ENCODE measurements at places on chromosomes 3 and 15.

- DNase-seq = no peak
Measured at GRCh38 chr15:44541282-44541958, 4.5 kb downstream of the EIF3J start.

DNA sequence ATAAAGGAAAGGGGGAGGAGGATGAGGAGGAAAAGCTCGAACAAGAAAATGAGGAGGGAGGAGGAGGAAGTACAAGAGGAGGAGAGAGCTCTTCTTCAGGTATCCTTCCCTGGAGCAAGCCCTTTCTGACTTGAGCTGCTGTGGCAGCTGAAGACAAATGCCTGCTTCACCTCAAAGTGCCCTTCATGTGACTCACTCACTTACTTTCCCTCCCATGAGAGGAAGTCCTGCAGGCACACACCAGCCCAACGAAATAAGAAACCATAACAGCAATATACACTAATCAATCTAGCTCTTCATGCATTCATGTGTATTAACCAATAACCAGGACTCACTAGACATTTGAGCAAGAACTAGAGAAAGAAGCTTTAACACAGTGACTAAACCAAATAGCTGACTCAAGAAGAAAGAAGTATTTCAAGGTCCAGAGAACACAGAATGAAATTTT lies 251.9 kb downstream of the IGSF11 start:
- DNase-seq = no peak

DNA sequence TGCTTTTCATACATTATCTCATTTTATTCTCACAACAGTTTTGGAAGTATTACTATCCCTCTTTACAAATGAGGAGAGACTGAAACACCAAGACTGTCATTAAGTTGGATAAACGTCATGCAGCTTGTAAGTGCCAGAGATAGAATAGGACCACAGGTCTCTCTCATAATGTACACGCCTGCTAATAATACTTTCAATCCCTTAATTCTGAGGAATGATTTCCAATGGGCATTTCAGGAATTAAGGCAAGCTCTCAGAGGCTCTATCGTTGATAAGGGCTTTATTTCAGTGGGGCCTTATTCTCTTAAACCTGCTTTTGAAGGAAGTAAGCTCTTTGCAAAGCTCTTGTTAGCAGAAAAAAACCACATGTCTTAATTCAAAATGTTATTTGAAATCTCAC lies 229.1 kb downstream of the NFKBIZ start:
- no peak for DNase-seq

GRCh38 chr3:23650371-23651140 lies 155.2 kb upstream of the UBE2E1 start:
- no peak for DNase-seq

DNA sequence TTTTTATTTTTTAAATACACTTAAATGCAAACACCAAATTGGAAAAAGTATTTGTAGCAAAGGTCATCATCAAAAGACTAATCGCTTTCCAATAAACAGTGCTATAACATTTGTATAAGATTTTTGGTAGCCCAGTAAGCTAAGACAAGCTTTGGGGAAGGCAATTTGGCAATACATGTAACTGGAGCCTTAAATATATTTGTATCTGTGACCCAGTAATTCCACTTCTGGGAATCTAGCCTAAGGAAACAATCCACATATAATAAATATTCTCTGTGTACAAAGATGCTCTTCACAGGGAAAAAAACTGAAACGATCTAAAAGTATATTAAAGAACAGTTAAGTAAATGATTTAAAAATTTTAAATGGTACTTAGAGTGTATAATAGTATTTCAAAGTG lies 65.5 kb upstream of the TJP1 start:
- DNase-seq = no peak

DNA sequence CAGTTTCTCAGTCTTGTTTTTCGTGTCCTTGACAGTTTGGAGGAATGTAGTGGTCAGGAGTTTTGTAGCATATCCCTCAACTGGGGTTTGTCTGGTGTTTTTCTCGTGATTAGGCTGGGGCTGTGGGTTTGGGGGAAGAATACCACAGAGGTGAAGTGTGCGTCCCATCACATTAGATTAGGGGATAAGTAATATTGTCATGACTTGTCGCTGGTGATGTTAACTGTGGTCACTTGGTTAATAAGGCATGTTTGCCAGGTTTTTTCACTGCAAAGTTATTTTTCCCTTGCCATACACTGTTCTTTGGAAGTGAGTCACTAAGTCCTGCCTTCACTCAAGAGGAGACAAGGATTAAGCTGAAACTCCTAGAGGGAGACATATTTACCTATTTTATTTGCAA lies 39.1 kb downstream of the PAK2 start:
- no peak for DNase-seq

DNA sequence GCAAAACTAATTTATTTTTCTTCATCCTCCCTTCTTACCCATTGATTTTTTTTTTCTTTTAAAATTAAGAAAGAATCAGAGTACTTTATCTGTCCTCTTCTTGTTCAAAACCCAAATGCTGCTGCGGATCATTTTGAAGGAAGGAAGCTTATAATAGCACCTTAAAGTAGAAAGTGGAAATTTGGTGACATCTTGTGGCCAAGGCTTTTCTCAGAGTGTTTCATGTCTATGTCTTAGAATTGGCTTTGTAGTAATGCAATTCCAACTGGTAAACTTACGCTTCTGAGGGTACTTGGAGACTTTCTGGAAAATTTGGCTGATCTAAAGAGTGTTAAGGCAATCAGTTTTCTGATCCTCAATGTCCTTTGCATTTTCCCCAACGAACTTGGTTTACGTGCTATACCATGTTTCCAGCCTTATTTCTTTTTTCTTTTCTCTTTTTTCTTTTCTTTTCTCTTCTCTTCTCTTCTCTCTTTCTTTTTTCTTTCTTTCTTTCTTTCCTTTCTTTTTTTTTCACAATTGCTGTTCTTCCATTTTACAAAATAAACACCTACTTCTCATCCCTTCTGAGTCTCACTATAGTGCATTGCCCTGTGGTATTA lies 30.7 kb downstream of the C3orf38 start:
- DNase-seq = no peak

DNA sequence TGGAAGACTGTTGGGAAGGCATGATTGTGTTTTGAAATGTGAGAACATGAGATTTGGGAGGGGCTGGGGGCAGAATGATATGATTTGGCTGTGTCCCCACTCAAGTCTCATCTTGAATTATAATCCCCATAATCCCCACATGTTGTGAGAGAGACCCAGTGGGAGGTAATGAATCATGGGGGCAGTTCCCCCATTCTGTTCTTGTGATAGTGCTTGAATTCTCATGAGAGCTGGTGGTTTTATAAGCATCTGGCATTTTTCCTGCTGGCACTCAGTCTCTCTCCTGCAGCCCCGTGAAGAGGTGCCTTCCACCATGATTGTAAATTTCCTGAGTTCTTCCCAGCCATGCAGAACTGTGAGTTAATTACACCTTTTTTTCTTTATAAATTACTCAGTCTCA lies 430.5 kb downstream of the OTOL1 start:
- DNase-seq = no peak

- DNase-seq = no peak
Measured at GRCh38 chr3:65811086-65811761, 227.5 kb downstream of the MAGI1 start.

DNA sequence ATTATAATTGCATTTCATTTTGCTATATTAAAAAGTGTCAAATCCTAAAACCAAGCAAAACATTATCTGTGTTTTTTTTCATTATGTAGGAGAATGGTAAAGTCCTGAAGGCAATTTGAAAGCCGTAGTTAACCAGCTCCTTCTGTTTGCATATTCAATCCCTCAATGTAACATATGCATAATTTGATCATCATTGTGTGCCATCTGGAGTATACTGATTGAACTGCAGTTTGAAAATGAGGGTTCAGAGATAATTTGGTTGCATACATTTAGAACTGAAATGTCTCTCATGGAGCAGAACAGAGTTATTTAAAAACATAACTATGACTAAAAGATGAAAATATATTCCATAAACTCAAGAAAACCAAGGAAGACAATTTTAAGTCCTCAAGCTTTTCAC lies 518.6 kb downstream of the GBE1 start:
- DNase-seq = no peak

DNA sequence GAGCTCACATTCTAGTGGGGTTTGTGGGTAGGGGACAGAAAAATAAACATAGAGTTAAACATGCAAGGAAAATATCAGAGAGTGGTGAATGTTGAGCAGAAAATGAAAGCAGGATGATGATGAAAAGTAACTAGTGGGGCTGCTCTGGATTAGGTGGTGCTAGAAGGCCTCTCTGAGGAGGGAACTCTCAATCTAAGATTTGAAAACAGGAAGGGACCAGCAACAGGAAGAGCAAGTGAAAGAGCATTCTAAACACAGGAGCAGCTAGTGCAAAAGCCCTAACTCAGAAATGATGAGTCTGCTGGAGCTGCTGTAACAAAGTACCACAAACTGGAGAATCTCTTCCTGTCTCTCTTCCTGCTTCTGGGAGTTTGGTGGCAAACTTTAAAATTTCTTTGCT lies 468.6 kb upstream of the AGTR1 start:
- no peak for DNase-seq

DNA sequence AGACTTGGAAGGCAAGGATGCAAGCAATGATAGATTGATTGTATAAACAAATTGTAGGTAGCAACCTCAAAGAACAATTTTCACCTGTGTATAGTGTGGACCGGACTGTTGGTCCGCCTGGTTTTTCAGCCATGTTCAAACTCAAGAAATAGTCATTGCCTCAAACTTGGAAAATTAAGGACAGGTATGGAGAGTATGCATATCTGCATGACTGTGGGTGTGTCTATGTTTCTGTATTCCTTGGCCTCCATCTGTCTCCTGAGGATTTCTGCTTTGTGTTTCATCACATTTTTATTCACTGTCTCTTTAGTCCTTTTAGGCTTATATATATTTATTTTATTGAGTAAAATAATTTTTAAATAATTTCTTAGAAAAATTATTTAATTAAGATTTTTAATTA lies 53.9 kb upstream of the RASA2 start:
- no peak for DNase-seq

DNA sequence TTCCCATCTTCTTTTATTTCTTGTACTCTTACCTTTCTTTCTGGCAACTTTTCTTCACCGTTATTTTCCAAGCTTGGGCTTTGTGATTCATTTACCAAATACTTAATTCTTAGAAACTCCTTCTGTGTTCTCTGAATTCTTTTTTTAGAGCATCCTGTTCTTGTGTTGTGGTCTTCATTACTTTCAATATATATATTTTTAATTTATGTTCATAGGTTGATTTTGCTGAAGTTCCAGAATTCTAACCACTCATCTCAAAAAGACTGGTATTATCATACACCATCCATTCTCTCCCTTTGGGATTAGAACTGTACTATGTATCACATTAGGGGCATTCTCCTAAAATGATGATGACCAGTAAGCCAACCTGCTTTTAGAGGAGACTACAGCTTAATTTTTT lies 362.3 kb upstream of the CBLB start:
- no peak for DNase-seq

DNA sequence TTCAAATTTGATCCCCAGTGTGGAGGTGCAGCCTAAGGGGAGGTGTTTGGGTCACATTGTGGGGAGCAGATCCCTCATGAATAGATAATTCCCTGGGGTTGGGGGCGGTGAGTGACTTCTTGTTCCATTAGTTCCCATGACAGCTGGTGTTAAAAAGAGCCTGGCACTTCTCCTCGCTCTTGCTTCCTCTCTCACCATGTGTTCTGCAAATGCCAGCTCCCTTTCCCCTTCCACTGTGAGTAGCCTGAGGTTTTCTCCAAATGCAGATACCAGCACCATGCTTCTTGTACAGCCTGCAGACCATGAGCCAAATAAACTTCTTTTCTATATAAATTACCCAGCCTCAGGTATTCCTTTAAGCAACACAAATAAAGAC lies 23.1 kb downstream of the RIOX2 start:
- no peak for DNase-seq

GRCh38 chr3:138172625-138173024 lies 2.1 kb downstream of the DBR1 start:
- DNase-seq = no peak

DNA sequence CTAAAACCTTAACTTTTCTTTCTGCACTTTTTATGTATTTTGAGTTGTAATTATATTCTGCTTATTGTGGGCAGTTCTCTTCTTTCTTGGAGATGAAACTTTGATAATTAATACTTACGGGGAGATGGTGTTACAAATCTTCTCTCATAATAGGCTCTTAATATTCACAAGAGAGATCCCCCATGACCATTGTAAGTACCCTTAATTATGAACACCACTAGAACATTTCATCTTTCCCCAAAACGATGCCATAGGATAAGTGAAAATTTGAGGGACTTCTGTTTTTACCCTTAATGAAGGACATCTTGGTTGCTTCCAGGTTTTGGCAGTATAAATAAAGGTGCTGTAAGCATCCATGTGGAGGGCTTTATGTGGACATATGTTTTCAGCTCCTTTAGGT lies 60.7 kb downstream of the PIAS1 start:
- DNase-seq = no peak
